ENCODE measurements at places on chromosomes 12 and 14. TPM values are rescaled to one million over a fixed set of nuclear protein-coding genes. Genes with fewer than 3 reads are reported as not detected.

DNA sequence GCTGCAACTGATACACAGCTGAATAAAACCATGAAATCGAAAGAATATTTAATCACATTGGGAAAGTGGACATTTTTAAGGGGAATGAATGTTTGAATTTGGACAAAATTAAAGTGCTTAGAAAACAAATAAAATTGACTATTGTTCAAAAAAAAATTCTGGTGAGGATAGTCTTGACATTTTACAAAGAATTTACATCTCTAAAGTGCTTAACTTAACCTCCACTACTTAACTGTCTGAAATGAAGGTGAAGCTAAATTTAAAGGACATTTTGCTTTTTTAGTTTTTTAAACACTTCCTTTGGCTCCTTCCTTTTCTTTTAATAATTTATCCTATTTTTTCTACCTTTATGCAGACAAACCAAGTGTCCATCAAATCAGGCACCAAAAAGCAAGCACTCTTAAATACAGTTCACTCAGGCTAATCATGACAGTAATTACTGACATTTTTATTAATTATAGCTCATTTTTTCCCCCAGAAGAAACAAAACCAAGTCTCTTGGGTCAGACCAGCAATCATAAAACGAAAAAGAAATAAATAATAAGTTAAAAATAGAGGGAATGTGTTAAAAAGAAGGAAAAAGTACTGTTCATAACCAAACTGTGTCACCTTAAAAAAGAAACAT, 5.7 kb upstream of the CCND2 start:
- DNase-seq: no peak

The DIO2 gene
- total RNA-seq: 0.41 TPM

GRCh38 chr12:101078536-101079285, 131.3 kb downstream of the SLC5A8 start:
- no peak for DNase-seq

The TSPAN11 gene
- total RNA-seq: 21.4 TPM

DNA sequence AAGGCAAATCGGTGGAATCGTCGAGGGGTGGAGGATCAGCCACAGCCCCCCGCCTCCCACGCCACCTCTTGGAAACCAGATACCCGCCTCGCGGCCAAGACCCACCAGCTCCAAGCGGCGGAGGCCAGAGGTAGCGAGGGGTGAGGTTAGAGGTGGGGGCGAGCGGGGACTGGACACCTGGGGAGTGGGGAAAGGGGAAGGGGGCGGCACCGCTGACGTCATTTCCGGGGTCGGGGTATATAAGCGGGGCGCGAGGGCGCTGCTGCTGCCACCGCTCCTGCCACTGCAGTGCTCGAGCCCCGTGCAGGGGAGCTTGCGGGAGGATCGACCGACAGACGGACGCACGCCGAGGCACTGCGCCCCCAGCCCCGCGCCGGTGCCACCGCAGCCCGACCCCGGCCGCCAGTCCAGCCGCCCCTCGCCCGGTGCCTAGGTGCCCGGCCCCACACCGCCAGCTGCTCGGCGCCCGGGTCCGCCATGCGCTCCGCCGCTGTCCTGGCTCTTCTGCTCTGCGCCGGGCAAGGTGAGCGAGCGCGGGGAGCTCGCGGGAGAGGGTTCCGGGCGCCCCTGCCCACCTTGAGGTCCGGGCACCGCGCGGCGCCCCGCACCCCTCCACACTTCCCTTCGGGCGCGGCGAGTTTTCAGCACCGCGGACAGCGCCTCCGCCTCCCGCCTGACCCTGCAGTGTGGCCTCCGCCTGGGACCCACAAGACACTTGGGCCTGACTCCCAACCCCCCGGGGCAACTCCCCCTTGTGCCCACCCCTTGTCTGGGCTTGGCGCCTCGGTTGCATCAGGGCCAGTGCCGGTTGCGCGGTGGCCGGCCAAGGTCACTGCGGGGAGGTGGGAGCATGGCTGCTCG, at the start of gene CHGA:
Gene CHGA (plus strand): TSS at position 268 of the 861 bp plus-strand sequence. CDS start 210 bp downstream, at position 478.
- peak; percentile 83 for DNase-seq

Data from neural crest cell (in vitro differentiated cells).